ENCODE measurements at places on chromosomes 7 and 10.

- no peak overlapping the region for H3K4me3 ChIP-seq
- no peak for DNase-seq
- peaks cover 42% of the 10 kb centered on the region for H3K36me3 ChIP-seq
- H3K27ac ChIP-seq = no peak overlapping the region
Measured at GRCh38 chr7:139300390-139300789, 40.7 kb upstream of the FMC1 start.

GRCh38 chr10:117442521-117442920, 67.3 kb upstream of the PDZD8 start:
- no peaks in the 10 kb centered on the region for H3K27me3 ChIP-seq
- peaks cover 22% of the 10 kb centered on the region for H3K4me1 ChIP-seq
- no peak for DNase-seq
- H3K36me3 ChIP-seq = no peaks in the 10 kb centered on the region
- no peak overlapping the region for H3K4me3 ChIP-seq

DNA sequence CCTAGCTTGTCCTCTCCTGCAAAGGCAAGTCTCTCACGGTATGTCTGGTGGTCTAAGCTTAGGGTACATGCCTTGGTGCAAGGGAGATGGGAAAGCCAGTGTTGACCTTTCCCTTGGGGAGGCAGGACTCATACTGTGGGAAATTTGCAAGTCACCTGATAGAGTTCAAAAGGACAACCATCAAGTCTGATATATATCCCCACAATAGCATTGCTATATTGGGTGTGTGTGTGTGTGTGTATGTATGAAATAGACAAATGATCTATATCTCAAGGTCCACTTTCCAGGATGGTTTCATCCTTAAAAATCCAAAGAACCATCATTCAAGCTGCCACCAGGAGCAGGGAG, 12.2 kb upstream of the FFAR4 start:
- DNase-seq = no peak
- no peaks in the 10 kb centered on the region for H3K27me3 ChIP-seq
- no peak overlapping the region for H3K4me3 ChIP-seq
- no peak overlapping the region for H3K27ac ChIP-seq

- no peaks in the 10 kb centered on the region for H3K27me3 ChIP-seq
- H3K4me3 ChIP-seq = no peak overlapping the region
- no peak for DNase-seq
- H3K27ac ChIP-seq = no peak overlapping the region
Measured at GRCh38 chr7:55206235-55207029, 158.7 kb upstream of the LANCL2 start.

DNA sequence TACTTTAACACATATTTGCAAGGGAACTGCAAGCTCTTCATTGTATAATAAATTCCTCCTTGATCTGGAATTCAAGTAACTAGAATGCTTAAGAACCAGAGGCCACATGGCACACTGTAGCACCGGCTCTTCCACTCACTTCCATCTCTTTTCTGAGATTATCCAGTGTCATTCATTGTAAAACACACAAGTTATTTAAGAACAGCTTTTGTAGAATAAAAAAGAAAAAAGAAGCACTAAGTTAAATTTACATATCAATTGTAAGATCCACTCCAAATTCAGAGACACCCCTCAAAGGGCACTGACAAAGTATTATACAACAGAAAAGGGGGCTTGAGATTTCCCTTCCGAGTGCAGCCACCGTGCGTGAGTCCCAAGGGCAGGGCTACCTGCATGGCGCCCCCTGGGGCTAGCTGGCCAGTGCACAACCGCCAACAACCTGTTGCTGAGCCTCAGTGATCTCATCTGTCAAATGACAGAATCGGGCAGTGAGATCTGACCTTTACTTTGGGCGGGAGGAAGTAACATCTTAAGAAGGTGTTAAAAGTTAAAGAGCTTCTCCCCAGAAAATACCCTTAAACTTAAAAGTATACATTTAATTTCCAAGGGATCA, 12.5 kb downstream of the GLI3 start:
- DNase-seq = no peak
- H3K27me3 ChIP-seq = no peaks in the 10 kb centered on the region
- no peaks in the 10 kb centered on the region for H3K36me3 ChIP-seq
- no peak overlapping the region for H3K4me3 ChIP-seq
- no peak overlapping the region for H3K27ac ChIP-seq

- no peaks in the 10 kb centered on the region for H3K27me3 ChIP-seq
- peaks cover 9% of the 10 kb centered on the region for H3K4me1 ChIP-seq
- DNase-seq = no peak
- H3K36me3 ChIP-seq = no peaks in the 10 kb centered on the region
- no peak overlapping the region for H3K4me3 ChIP-seq
- no peak overlapping the region for H3K27ac ChIP-seq
Measured at GRCh38 chr7:72152161-72153131, 259.7 kb downstream of the CALN1 start.

Data from suprapubic skin (tissue), 4 donors.